ENCODE measurements at places on chromosomes 11 and 22.
A peak's percentile ranks its signal among the peaks of the same experiment; 100 is the strongest.

DNA sequence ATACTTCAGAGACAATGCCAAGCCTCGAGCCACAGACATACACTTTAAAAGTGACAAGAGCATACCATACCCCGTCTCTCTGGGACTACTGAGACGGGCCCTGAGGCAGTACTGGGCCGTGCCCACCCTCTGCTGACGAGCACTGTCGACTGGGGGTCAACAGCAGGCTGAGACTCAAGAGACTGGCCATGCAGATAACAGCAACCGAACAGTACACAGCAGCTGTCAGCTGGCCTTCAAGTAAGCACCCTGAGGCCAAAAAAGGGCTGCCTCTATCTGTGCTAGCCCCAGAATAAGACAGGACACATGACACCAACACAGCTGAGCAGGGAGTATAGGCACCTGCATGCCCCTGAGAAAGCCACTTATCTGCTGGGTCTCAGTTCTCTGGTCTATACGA lies 18.9 kb upstream of the TMEM121B start:
- no peak for DNase-seq

DNA sequence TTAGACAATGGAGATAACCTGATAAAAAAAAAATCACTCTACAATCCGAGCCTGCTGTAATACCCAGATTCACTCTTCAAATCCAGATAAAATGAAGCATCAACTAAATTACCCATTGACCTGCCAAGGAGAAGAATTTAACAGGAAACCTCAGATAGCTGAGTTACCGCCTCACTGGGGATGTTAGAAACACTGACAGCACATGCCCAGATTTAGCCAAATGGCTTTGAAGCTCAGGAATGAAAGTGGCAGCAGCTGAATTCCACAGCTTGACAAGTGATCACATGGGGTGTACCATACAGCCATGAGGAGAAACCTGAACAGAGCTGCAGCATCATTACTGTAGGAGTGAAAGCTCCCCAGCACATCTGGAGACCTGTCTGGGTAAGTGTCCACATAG lies 807.6 kb downstream of the DLG2 start:
- DNase-seq = peak; percentile 21

- DNase-seq = no peak
Measured at GRCh38 chr11:112836256-112836602, 125.0 kb upstream of the NCAM1 start.

DNA sequence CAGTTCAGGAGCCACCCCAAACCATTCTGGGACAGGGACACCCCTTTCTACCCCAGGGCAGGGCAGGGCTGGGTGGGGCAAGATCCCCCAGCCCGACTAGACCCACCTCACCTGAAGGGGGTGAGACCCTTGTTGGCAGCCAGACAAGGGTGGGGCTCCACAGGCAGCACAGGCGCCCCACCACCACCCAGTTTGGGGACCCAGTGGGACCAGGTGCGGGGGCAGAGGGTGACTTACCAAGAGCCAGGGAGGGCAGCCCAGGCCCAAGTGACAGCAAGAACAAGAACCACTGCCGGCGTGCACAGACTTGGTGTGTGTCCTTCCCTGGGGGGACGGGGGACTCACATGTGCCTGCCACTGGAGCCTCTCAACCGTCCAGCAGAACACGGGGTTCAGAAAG lies 2.2 kb downstream of the ADM2 start:
- DNase-seq = no peak

DNA sequence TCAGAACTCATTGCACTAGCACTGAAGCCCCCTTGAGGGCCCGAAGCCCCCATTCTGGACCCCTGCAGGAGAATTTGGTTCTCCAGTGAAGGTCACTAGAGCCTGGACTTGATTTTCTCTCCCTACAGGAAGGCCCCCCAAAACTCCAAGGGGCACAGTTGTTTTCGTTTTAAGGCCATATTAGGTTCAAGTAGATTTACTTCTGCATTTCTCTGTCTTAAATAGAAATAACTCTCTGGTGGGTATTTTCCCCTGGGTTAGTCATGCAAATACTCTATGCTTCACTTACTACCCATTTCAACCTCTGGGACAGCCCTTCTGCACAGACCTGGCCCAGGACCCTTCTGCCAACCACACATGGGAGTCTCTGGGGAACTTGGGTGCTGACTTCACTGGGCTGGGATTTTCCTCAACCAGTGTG lies 41.6 kb downstream of the WEE1 start:
- DNase-seq = peak; percentile 59

GRCh38 chr11:131428853-131429252 lies 58.4 kb downstream of the NTM start:
- no peak for DNase-seq

DNA sequence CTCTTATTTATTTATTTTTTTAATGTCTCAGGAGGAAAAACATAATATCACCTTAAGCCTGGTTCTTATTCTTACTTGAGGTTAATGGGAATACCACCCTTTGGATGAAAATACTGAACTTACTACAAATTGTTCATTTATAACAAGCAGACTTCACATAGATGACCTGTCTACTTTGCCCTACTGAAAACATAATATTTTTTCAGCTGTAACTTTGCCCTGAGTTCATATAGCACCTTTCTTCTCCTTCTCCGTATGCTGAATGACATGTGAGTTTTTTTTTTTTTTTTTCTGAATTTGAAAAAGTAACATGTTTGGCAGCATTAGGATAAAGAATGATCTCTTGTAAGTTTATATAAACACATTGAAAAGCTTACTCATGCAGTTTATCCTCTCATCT lies 186.8 kb downstream of the TMEM135 start:
- DNase-seq = no peak

DNA sequence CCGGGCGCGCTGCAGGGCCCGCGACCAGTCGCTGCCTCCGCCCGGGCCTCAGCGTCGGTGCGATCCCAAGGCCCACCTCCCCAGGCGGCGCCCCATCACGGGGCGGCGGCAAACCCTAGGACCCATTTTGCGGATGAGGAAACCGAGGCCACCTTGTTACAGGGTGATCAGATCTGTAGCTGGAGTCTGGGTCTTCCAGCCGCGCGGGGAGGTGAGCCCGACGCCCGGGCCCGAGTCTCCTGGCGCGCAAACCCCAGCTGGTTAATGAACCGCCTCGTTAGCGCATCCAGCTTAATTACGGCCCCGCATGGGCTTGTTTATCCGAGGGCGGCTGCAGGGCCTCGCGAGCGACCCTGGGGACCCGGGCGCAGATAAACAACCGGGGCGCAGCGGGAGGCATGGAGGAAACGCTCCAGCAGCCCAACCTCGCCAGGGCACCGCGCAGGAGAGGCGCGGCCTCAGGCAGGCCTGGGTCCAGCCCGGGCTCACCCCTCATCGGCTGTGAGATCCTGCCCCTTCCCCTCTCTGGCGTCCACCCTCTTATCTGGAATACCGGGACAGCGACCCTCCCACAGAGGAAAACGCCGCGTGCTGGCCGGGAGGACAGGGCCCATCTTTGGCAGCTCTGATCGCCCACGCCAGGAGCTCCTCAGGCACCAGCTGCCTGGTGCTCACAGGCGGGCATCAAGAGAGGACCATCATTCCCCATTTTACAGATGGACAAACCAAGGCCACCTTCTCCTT lies 14.7 kb downstream of the OTUB1 start:
- DNase-seq = no peak

- peak; percentile 98 for DNase-seq
Measured at GRCh38 chr11:12079726-12080556, 30.4 kb upstream of the MICAL2 start.

GRCh38 chr22:47495110-47495509 lies 732.7 kb downstream of the TBC1D22A start:
- no peak for DNase-seq

GRCh38 chr11:60528934-60529333 lies 13.7 kb downstream of the MS4A13 start:
- no peak for DNase-seq

DNA sequence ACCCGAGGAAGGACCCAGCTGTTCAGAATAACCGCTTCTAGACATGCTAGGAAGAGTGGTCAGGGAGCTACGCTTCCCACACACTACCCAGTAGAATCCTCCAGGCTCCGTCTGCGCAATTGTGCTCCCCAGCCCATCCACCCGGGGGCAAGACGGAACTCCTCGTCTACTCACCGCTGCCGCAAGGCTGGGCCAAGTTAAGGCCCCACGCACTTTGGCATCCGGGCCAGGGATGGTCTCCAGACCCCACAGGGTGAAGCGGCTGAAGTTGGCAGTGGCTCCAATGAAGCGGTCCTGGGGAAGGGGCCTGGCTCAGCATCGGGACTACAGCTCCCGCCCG lies 757 bp downstream of the RNASEH2C start:
- DNase-seq = peak; percentile 24

DNA sequence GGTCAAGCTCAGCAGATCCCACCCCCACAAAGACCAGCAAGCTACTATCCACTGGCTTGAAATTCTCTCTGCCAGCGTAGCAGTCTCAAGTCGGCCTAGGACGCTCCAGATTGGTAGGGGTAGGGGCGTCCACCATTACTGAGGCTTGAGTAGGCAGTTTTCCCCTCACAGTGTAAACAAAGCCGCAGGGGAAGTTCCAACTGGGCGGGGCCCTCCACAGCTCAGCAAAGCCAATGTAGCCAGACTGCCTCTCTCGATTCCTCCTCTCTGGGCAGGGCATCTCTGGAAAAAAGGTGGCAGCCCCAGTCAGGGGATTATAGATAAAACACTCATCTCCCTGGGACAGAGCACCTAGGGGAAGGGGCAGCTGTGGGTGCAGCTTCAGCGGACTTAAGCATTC lies 1064.9 kb upstream of the TENM4 start:
- DNase-seq = no peak

- peak; percentile 2 for DNase-seq
Measured at GRCh38 chr11:58027341-58027740, 3.4 kb upstream of the OR6Q1 start.

DNA sequence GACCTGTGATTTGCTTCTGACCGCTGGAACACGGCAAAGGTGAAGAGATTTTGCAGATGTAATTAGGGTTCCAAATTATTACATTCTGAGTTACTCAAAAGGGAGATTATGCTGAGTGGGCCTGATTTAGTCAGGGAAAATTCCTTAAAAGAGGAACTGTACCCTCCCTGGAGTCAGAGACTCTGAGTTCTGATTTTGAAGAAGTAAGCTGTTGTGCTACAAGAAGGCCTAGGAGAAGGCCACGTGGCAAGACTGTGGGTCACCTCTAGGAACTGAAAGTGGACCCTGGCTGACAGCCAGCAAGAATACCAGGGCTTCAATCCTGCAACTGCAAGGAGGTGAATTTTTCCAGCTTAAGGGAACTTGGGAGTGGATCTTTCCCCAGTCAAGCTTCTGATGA lies 45.3 kb downstream of the CHRDL2 start:
- DNase-seq = no peak

DNA sequence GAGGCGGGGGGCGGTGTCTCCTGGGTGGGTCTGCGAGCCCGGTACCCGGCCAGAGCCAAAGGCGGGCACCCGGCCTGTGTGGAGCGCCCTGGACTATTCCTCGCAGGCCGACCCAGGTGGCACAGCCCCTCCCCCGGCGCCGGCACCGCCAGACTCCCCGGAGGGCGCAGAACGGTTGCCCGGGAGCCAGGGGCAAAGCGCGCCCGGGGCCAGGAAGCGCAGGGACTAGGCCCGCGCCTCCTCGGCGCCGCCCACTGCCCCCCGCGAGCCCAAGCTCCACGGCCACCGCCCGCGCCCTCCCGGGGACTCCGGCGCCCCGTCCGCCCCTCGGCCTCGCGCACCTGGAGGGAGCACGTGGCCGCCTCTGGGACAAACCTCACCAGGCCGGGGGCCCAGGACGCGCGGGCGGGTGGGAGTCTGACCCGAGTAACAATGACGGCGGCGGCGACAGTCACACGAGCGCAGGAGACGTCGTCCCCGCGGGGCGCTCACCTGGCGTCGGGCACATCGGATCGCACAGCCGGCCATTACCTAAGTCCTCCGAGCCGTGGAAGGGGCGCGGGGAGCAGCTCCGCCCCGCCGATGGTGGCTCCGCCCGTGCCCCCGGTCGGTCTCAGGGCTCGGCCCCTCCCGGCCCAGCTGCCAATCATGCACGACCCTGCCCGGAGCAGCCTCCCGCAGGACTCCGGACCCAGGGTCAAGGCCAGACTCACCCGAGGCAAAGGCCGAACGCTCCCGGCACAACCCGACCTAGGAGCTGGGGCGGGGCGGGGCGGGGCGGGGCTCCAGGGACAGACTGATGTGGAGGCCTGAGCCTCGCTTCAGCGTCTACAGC lies 7.4 kb downstream of the PLXNB2 start:
- DNase-seq = no peak

GRCh38 chr11:17521106-17521900 lies 22.9 kb downstream of the USH1C start:
- no peak for DNase-seq

- peak; percentile 60 for DNase-seq
Measured at GRCh38 chr22:40560551-40560950, 76.0 kb downstream of the MRTFA start.

Measured in fibroblast of skin of scalp (primary cell).